Esophagus mucosa (tissue), 1 donor: ENCODE measurements at places on chromosomes 5 and 9. TPM values are rescaled to one million over a fixed set of nuclear protein-coding genes. Genes with fewer than 3 reads are reported as not detected.

DNA sequence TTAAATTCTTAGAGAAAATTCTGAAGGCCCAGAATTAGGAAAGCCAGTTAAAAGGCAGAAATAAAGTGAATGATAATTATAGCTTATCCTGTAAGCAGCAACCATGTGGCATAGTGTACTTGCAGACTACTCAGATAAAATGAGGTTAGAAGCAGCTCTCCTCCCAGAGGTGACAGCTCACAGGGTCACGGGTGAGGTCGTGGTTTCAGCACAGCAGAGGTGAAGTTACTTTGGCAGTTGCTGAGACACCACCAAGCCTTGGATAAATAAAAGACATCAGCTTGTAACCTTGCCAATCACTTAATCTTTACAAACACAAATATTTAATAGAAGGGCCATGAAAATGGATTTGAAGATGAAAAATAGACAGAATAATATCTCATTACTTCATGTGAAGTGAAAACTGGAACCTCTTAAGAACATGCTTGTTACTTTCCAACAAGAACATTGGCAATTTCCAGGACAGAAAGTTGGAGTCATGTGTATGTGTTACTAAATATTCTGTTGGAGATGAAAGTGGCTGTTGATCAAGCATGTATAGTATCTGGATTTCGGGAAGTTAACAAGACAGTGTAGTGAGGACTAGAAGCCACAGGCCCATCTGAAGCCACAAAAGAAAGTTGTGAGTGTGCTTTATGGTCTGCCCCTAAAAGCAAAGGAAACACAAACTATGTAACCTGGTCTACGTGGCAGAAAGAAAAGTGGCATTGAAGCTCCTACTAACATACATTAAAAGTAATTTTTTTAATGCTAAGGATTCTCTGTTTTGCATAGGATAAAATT, 134.4 kb downstream of the ERCC6L2 start:
- no peak for ATAC-seq

DNA sequence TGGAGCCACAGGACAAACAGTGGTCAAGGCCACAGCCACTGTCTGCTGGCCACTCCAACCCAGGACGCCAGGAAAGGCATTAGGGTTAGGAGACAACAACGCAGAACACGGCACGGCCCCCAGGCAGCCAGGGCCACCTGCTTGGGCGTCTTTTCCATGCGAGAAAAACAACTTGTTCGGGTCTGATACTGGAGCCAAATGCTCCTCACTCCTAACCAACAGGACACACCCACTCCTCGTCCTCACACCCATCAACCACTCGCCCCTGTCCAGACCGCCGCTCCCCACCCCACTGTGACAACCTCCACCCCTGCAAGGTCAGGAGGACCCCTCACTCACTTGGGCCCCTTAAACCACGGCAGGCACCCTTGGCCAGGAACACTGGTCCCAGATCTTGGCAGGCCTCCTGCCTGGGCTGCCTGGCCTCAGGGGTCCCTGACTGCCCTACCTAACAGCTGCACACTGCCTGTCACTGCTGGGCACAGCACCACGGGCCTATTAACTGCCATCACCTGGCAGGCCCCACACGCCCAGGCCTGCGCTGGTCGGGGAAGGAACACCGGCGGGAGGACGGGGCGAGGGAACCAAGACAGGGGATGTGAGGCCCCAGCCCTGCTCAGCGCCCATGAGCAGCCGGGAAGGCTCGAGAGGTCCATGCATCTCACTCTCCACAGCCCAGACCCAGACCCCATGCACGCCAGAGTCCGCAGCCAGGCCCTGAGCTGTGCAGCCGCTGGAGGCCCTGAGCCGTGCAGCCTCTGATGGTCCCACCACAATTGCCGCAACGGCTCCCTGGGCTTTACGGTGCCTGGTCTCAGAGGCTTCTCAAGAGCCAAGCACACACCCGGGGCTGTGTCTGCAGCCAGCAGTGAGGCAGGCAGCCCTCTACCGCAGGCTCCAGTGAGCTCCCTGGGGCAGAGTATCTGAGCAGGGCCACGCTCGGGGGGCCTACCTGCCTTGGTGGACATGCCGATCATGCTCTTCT, 13.8 kb downstream of the CLPTM1L start:
- peak; percentile 44 for ATAC-seq

DNA sequence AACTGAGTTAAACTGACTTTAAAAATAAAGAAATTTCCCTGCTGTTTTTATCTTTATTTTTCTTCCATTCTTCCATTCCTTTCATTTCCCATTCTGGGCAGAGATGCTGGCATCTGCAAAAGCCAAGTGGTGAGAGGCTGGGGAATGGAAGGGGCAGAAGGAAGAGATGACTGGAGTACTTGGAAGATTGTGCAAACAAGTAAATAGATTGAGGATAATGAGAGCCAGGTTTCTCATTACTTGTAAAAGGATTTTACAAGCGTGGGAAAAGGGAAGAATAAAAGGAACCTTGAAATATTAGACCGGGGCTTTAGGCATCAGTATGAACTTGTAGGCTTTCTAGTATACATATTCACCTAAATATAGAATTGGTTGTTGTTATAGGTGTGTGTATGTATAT, 341.2 kb downstream of the CAAP1 start:
- no peak for ATAC-seq

- ATAC-seq: no peak
These were observed 244.3 kb downstream of the TAF11L14 start for GRCh38 chr5:17878541-17878940.

Gene IL3
- not detected for total RNA-seq
